ENCODE measurements at places on chromosomes 12 and 14. TPM values are rescaled to one million over a fixed set of nuclear protein-coding genes. Genes with fewer than 3 reads are reported as not detected.

Gene UNC79
- total RNA-seq: 0.79 TPM

Gene PLEKHG7
- 1.5 TPM for total RNA-seq

Gene FAM90A1
- 0.54 TPM for total RNA-seq

Gene MYH6
- total RNA-seq: 0.03 TPM

Gene POTEM
- not detected for total RNA-seq

Gene KRT80
- 12.3 TPM for total RNA-seq

Gene KRT2
- not detected for total RNA-seq

Gene A2ML1
- not detected for total RNA-seq

Gene CYP46A1
- 0.82 TPM for total RNA-seq

- H3K27me3 ChIP-seq: no peaks in the 10 kb centered on the region
- no peaks in the 10 kb centered on the region for H3K36me3 ChIP-seq
- no peaks in the 10 kb centered on the region for H3K4me1 ChIP-seq
- no peak overlapping the region for H3K27ac ChIP-seq
- no peak overlapping the region for H3K4me3 ChIP-seq
- peak; percentile 77 for DNase-seq
These were observed 15.8 kb upstream of the CPNE8 start for GRCh38 chr12:38921025-38921677.

DNA sequence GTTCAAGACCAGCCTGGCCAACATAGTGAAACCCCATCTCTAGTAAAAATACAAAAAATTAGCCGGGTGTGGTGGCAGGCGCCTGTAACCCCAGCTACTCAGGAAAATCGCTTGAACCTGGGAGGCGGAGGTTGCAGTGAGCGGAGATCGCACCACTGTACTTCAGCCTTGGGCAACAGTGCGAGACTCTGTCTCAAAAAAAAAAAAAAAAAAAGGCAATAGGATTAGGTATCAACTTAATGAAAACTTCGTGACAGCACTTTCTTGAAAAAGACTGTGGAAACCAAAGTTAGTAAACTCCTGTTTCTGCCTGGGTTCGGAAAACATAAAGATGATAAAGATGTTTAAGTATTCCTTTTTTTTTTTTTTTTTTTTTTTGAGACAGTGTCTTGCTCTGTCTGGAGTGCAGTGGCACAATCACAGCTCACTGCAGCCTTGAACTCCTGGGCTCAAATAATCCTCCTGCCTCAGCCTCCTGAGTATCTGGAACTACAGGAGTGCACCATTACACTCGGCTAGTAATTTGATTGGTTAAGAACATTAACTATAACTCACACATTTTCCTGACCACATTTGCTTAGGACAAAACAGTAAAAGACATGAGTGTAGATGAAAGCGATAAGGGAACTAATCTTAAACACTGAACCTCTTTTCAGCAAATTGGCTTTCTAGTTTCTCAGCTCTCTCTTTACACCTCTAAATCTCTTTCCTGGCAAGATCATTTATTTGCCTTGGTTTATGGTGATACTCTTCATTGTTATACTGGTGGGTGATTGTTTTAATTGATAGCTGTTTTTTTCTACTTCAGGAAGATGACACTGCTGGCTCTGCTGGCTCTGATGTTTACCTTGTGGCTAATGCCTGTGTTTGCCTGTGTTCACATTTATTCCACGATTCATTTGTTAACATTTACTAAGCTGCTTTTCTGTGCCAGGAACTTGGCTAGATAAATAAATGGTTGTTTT is 15.8 kb downstream of the HIF1A start:
- H3K27me3 ChIP-seq: no peaks in the 10 kb centered on the region
- DNase-seq: peak; percentile 41
- no peak overlapping the region for H3K4me3 ChIP-seq
- H3K4me1 ChIP-seq: peaks cover 18% of the 10 kb centered on the region

DNA sequence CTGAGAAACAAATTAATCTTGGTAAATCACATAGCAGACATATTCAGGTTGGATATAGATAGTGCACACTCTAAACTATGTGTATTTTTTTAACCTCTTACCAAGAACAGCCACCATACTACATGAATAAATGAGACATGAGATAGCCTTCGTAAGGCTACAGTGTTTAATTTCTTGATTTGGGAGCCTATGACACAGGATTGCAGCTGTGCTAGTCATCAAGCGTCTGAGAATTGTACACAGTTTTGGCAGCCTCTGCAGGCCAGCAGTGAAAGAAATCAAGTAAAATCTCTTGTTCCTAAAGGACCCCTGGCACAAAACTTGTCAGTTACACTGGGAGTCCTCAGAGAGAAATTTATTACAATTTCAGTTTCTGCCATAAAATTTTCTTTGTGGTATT is 236.1 kb downstream of the C12orf50 start:
- no peak overlapping the region for H3K27ac ChIP-seq
- H3K27me3 ChIP-seq: no peaks in the 10 kb centered on the region
- no peaks in the 10 kb centered on the region for H3K36me3 ChIP-seq
- no peak for DNase-seq
- H3K4me3 ChIP-seq: no peak overlapping the region
- no peaks in the 10 kb centered on the region for H3K4me1 ChIP-seq

DNA sequence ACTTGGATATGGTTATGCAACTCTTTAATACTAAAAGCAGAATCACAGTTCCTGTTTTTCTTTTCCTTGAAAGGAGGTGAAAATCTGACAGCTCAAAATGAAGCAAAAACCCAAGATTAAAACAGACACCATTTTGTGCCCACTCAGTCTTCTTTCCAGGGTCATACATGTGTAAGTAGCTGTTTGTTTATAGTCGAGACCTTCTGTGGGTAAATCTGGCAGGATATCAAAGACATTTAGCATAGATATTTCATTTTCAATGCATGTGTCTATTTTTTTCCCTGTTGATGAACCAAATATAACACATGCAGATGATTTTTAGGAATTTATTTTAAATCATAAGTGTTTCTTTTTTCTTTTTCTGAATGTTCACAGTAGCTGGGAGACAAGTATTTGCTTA is 398.8 kb downstream of the FOXG1 start:
- no peaks in the 10 kb centered on the region for H3K27me3 ChIP-seq
- DNase-seq: no peak
- no peak overlapping the region for H3K27ac ChIP-seq
- no peaks in the 10 kb centered on the region for H3K4me1 ChIP-seq

DNA sequence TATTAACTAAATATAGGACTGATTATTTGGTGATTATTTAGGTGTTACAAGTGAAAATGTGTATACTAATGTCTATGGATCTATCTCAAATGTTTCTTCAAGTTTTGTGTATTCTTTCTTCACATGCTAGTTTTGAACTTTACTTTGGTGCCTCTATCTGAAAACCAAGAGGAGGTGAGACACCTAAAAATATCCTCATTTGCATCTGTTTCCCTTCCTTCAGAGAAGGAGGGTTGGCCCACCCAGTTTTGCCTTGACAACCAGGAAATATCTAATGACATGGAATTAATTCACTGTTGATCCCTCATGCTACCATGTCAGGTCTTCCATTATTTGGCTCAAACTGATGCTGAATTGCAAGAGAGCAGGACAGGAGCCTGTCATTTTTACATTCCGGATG is 500.4 kb downstream of the NELL2 start:
- no peak overlapping the region for H3K27ac ChIP-seq
- no peaks in the 10 kb centered on the region for H3K4me1 ChIP-seq
- no peaks in the 10 kb centered on the region for H3K27me3 ChIP-seq

DNA sequence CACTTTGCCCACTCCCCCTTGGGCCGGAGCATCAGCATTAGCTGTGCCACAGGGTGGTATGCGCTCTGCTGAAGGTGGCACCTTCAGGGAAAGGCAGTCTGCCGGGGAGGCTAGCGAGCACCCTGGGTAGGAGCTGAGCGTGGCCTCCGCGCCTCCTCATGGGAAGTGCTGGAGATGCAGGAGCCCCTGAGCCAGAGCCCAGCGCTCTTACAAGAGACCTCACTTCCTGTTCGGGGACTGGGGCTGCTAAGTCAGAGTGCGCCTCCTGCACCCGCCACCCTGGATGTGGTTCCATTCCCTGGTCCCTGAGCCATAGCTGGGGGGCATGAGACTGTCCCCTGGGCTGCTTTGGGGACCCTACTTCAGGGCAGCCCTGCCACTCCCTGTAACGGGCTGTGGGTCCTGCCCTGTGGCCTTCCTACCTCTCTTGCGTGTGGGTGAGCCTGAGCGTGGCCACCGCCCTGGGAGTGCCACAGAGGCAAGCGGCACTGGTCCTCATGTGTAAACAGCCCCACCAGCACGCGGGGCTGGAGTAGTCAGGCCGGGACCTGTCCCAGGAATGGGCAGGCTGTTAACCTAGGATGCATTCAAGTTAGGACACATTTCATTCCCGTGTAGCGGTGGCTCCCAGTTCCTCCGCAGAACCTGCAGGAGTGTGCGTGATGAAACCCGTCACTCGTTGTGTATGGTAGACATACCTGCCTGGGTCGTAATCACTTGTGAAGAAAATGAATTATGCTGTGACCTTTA is 19.4 kb downstream of the COA8 start:
- no peak for DNase-seq
- no peak overlapping the region for H3K27ac ChIP-seq
- no peaks in the 10 kb centered on the region for H3K27me3 ChIP-seq
- H3K4me3 ChIP-seq: no peak overlapping the region
- peaks cover 2% of the 10 kb centered on the region for H3K4me1 ChIP-seq

DNA sequence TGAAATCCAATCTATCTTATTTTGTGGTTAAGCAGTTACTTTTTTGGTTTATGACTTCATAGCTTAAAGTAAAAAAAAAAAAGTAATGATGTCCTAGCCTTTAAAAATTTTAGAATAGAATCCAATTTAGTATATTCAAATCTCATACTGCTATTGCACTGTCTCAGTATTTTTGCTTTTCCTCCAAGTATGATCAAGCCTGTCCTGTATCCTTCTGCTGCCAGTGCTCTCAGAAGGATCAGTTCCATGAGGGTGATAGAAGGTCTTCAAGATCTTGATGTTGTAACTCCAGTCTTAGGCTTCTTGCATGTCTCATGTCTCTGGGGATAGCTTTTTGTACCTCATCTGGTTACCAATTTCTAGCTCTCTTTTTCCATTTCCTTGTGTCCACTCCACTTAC is 324.2 kb upstream of the FAR2 start:
- no peaks in the 10 kb centered on the region for H3K36me3 ChIP-seq
- no peak overlapping the region for H3K4me3 ChIP-seq
- no peak overlapping the region for H3K27ac ChIP-seq
- DNase-seq: no peak
- no peaks in the 10 kb centered on the region for H3K4me1 ChIP-seq
- no peaks in the 10 kb centered on the region for H3K27me3 ChIP-seq

- H3K27me3 ChIP-seq: no peaks in the 10 kb centered on the region
- peak; percentile 91 for DNase-seq
- peak within 1 kb of the TSS; percentile 71 for H3K27ac ChIP-seq
- H3K36me3 ChIP-seq: no peaks in the 10 kb centered on the region
- peaks cover 5% of the 10 kb centered on the region for H3K4me1 ChIP-seq
These were observed at the start of gene BDKRB2 for GRCh38 chr14:96204151-96205058. TSS of gene BDKRB2 (plus strand) at chr14:96204839. CDS start at chr14:96237108, 32,269 bp downstream.

- H3K4me3 ChIP-seq: no peak overlapping the region
- H3K4me1 ChIP-seq: no peaks in the 10 kb centered on the region
- no peak overlapping the region for H3K27ac ChIP-seq
- H3K36me3 ChIP-seq: no peaks in the 10 kb centered on the region
- no peaks in the 10 kb centered on the region for H3K27me3 ChIP-seq
- DNase-seq: no peak
These were observed 34.0 kb upstream of the CMKLR1 start for GRCh38 chr12:108373111-108373510.

- no peaks in the 10 kb centered on the region for H3K4me1 ChIP-seq
- no peaks in the 10 kb centered on the region for H3K27me3 ChIP-seq
- no peak for DNase-seq
- H3K4me3 ChIP-seq: no peak overlapping the region
These were observed 13.4 kb downstream of the LRIG3 start for GRCh38 chr12:58906917-58907316.

GRCh38 chr12:101616027-101616494 is 21.3 kb downstream of the MYBPC1 start:
- DNase-seq: no peak
- no peaks in the 10 kb centered on the region for H3K4me1 ChIP-seq
- H3K27ac ChIP-seq: no peak overlapping the region
- no peaks in the 10 kb centered on the region for H3K36me3 ChIP-seq

DNA sequence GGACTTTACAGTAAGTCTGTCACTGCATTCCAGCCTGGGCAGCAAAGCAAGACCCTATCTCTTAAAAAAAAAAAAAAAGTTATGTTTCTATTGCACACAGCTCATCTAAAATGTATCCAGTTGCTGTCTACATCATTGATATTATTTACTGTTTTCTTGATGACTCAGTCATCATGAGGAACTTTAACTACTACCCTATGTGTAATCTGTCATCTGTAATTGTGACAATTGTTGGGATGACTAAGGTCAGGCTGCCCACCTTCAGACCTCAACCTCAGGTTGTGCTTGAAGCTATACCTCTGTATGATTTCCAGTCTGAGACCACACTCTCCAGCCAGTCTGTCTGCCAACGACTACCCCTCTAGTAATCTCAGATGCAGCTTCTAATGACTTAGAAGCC is 15.3 kb downstream of the PPP1R13B start:
- DNase-seq: no peak
- peaks cover 5% of the 10 kb centered on the region for H3K4me1 ChIP-seq
- H3K27ac ChIP-seq: no peak overlapping the region
- no peak overlapping the region for H3K4me3 ChIP-seq

- no peak overlapping the region for H3K4me3 ChIP-seq
- H3K4me1 ChIP-seq: no peaks in the 10 kb centered on the region
- H3K27me3 ChIP-seq: no peaks in the 10 kb centered on the region
- no peaks in the 10 kb centered on the region for H3K36me3 ChIP-seq
These were observed 152.2 kb downstream of the BCL11B start for GRCh38 chr14:99119554-99120525.

DNA sequence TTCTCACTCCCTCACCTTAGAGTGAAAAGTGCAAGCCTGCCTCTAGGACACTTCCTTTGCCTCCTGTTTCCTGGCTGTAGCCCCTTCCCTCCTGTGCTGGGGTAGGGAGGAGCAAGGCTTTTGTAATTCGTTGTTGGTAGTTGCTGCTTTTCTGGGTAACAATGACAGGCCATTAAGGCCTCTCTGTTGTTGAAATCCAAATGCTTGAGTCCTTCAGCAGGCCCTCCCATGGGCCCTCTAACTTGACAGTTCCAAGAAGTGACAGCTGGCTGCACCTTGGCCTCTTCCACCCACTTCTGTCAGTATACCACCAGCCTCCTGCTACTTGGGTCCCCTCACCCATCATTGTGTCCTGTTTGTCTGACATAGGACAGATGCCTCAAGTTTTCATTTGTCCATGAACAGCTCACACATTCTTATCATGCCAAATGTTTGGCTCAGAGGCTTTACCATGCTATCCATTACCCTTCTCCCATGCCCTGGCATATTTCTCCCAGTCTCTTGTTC is 103.7 kb upstream of the PDE3A start:
- H3K27ac ChIP-seq: no peak overlapping the region
- no peaks in the 10 kb centered on the region for H3K4me1 ChIP-seq
- no peaks in the 10 kb centered on the region for H3K36me3 ChIP-seq
- no peak overlapping the region for H3K4me3 ChIP-seq

- no peak overlapping the region for H3K4me3 ChIP-seq
- peak overlapping the region; percentile 2 for H3K27ac ChIP-seq
- no peaks in the 10 kb centered on the region for H3K36me3 ChIP-seq
- H3K4me1 ChIP-seq: peaks cover 28% of the 10 kb centered on the region
- H3K27me3 ChIP-seq: no peaks in the 10 kb centered on the region
- no peak for DNase-seq
These were observed 42.0 kb downstream of the LTBP2 start for GRCh38 chr14:74569806-74570591.

GRCh38 chr12:58969237-58969636 is 48.9 kb upstream of the LRIG3 start:
- H3K4me3 ChIP-seq: no peak overlapping the region
- no peaks in the 10 kb centered on the region for H3K4me1 ChIP-seq
- DNase-seq: no peak
- H3K27ac ChIP-seq: no peak overlapping the region

All from kidney (tissue), 22 donors.